ENCODE measurements at places on chromosomes 2 and 18.
A peak's percentile ranks its signal among the peaks of the same experiment; 100 is the strongest.

- DNase-seq: no peak
These were observed 16.5 kb upstream of the TGFA start for GRCh38 chr2:70570041-70570661.

DNA sequence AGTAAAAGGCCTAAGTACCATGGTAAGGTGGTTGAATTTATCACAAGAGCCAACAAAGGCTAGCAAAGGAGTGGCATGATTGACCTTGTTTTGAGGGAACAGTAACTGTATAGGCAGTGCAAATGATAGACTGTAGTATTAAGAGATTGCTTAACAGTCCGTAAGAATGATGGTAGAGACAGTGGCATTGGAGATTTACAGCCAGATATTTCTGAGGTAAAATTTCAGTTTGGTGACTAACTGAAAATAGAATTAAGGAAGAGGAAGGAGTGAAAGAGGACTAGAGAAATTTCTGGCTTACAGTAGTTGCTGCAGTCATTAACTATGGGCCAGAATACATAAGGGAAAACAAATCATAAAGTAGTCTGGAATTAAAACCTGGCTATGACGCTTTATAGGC is 4.4 kb upstream of the BAZ2B start:
- DNase-seq: no peak

DNA sequence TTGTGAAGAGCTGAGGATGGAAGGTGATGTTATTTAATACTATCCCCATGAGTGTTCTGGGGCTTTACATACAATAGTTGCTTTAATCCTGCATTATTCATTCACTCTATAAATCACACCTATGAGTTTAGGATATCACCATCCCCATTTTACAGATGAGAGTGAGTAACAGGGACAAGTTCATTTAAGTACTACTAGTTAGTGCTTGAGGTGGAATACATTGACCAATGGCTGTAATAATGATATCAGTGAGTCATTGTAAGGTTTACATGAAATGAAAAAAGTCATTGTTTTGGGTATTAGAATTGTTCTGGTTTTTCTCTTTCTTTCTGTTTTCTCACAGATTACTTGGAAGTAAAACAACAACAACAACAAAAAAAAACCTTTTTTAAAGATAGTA is 42.5 kb downstream of the TANC1 start:
- DNase-seq: no peak

GRCh38 chr18:10511236-10511635 is 14.6 kb upstream of the NAPG start:
- no peak for DNase-seq

DNA sequence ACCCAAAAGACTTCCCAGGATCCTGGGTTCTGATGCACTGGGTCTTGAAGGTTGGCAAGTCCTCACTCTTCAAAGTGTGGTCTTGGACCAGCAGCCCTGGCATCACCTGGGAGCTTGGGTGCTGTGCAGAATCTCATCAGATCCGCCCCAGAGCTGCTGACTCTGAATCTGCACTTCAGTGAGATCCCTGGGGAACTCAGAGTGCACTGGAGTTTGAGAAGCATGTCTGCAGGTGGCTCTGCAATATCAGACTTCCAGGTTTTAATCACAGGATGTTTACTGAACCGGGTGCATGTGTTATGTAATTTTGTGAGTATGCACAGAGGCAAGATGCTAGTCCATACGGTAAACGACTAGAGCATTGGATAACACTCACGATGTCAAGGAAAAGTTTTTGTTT is 58.0 kb upstream of the BOD1L2 start:
- no peak for DNase-seq

DNA sequence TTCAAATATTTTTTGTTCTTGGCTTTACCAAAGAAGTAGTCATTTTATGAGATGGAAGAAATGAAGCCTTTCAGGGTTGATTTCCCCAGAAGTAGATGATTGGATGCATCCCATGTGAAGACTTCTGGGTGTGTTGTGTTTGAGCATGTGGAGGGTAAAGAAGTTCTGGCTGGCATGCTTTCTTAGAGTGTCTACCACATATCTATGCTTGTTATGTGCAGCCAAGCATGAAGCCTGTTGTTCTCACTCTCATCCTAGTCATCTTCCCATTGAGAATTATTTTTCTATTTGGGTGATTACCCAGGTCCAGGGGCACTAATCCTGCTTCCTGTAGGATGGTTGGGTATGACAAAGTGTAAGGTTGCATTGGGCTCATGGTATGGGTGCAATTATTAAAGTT is 472.9 kb downstream of the PTPRM start:
- no peak for DNase-seq

GRCh38 chr2:174593574-174594203 is 3.9 kb downstream of the WIPF1 start:
- peak; percentile 63 for DNase-seq

- peak; percentile 66 for DNase-seq
These were observed 2.5 kb upstream of the RHOB start for GRCh38 chr2:20444101-20444992.

- DNase-seq: peak; percentile 40
These were observed 533 bp downstream of the HPCAL1 start for GRCh38 chr2:10303181-10303693.

DNA sequence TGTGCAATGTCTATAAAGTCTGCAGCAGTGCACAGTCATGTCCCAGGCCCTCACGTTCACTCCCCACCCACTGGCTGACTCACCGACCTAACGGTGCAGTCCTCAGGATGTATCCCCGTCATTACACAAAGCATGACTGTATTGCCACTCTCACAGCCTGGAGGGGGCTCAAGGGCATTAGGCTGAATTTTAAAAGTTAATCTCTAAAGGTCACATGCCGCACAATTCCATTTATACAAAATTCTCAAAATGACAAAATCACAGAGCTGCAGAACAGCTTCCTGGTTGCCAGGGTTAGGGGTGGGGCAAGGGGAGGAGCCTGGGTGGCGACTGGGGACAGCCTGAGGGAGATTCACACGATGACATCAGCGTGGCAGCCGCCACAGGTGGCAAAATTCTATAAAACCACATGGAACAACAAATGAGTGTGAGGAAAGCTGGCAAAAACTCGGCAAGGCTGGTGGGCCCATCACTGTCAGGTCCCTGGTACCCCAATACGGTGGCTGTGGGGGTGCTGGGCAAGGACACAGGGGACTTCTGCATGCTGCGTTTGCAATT is 97.6 kb downstream of the NDUFA10 start:
- DNase-seq: peak; percentile 19

GRCh38 chr18:75618146-75618545 is 190.6 kb upstream of the SMIM21 start:
- DNase-seq: no peak

GRCh38 chr2:48601349-48601748 is 16.3 kb upstream of the GTF2A1L start:
- no peak for DNase-seq

DNA sequence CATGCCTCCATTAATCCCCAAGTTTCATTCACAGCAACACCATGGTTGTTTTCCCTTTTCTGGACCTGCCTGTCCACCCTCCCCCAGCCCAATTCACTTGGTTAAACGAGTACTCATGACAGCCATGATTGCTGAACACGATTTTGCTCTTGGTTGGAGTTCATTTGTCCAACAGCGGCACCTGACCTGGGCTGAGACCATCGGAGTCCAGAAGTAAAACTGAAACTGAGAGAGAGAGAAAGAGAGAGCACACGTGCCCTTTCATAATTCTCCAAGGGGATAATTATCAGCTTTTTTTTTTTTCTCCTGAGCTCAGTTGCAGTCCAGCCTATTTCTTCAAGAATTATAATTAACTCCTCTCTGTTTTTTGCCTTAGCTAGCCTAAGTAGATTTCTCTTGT is 13.7 kb upstream of the KIF5C start:
- no peak for DNase-seq

DNA sequence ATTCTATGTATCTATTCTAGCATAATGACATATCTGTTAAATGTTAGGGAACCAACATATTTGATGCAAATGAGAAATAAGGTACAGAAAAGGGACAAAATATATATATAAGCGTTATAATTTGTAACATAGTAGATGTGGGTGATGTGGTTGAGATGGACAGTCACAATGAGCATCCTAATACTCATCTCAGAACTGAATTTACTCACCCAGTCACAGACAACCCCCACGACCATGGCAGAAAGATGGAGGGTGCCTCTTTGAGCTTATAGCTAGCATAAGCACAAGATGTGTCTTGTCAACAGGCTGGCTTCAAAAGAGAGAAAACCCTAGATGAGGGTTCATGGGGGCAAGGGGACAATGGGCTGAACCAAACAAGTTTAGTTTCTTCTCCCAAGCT is 9.1 kb upstream of the DSG3 start:
- DNase-seq: no peak
